ENCODE measurements at places on chromosomes 3 and 15. TPM values are rescaled to one million over a fixed set of nuclear protein-coding genes. Genes with fewer than 3 reads are reported as not detected.

- no peaks in the 10 kb centered on the region for H3K4me1 ChIP-seq
- H3K27me3 ChIP-seq: no peaks in the 10 kb centered on the region
- no peak for DNase-seq
These were observed 31.1 kb upstream of the IQCF2 start for GRCh38 chr3:51830345-51830744.

DNA sequence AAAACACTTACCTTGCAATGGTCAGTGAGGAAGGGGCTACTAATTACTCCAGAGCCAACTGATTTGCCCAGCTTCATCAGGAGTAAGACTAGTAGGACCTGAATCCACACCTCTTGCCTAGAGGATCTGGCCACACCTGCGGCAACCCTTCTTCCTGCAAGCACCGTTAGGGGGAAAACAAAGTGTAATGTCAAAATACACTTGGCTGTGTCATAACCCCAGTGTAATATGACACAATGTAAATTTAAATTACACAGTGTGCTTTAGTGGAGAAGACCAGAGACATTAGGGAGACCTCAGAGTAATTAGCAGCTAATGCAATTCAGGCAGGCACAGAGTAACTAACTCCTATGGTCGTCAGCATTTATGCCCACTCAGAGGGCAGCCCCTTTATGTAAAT lies 308.5 kb upstream of the ARRDC4 start:
- no peaks in the 10 kb centered on the region for H3K36me3 ChIP-seq
- DNase-seq: no peak
- no peaks in the 10 kb centered on the region for H3K27me3 ChIP-seq
- H3K4me3 ChIP-seq: no peak overlapping the region
- H3K27ac ChIP-seq: no peak overlapping the region

DNA sequence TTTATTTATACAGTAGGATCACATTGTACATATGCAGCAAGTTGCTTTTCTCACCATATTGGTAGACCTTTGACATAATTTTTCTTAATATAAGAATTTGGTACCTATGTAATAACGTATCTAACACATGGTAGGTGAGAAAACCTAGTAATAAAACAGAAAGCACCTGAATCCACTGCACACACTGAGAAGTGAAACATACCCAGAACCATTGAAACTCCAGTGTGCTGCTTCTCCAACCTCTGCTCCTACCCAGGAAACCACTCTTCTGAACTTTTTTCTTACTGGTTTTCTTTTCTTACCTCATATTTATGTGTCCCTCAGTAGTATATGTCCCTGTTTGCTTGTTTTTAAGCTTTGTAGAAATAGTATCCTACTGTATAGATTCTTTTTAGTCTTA lies 293.0 kb downstream of the UBE2E2 start:
- no peaks in the 10 kb centered on the region for H3K27me3 ChIP-seq
- H3K36me3 ChIP-seq: no peaks in the 10 kb centered on the region
- H3K27ac ChIP-seq: no peak overlapping the region
- H3K4me1 ChIP-seq: peaks cover 2% of the 10 kb centered on the region
- H3K4me3 ChIP-seq: no peak overlapping the region

The IL17RD gene
- 0.67 TPM for total RNA-seq

The CPNE9 gene
- not detected for total RNA-seq

Measured in liver (tissue), 10 donors.